ENCODE measurements at places on chromosomes 5 and 9. TPM values are rescaled to one million over a fixed set of nuclear protein-coding genes. Genes with fewer than 3 reads are reported as not detected.

- DNase-seq = no peak
Measured at GRCh38 chr9:131578021-131578420, 32.7 kb downstream of the PRRT1B start.

The STARD4 gene
- 47.4 TPM for total RNA-seq

- no peak for DNase-seq
Measured at GRCh38 chr5:107997338-107997980, 326.7 kb upstream of the EFNA5 start.

DNA sequence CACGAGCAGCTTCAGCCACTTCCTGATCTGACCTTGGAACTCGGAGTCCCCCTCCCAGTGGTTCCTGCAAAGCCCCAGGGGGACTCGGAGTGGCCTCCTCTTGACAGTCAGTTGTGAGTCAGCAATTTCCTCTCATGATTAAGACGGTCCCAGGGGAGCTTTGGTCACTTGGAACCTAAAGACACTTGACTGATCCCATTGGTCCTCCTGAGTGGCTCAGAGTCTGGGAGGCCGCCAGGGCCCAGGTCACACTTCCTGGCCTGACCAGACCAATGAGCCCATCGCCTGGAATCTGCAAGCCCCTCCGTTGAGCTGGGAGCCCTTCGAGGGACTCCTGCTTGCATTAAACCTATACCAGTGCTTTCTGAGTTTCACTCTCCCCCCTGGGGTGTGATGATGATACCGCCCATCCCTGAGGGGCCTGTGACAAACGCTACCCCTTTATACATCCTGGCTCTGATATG lies 29.1 kb downstream of the TSPAN17 start:
- no peak for DNase-seq

DNA sequence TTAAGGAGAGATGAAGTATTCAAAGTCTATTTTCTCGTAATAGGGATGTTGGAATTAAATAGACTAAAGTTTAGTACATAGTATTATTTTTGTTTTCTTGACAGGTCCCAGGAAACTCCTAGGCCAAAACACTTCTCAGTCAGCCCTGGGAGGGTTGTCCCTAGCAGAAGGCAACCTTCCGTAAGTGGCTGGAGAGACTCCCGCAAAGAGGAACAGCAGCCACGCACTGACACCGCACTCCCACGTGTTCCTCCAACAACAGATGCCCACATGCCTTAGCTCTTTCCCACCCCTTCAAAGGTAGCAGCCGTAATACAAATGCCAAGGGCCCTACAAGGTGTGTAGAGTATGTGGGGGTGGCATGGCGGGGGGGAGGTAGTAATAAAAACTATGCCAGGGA lies 28.4 kb downstream of the PCDHGC5 start:
- DNase-seq = no peak

The CKMT2 gene
- total RNA-seq = not detected

The HCN1 gene
- not detected for total RNA-seq

- DNase-seq = no peak
Measured at GRCh38 chr5:157187046-157187754, 6.6 kb downstream of the ITK start.

DNA sequence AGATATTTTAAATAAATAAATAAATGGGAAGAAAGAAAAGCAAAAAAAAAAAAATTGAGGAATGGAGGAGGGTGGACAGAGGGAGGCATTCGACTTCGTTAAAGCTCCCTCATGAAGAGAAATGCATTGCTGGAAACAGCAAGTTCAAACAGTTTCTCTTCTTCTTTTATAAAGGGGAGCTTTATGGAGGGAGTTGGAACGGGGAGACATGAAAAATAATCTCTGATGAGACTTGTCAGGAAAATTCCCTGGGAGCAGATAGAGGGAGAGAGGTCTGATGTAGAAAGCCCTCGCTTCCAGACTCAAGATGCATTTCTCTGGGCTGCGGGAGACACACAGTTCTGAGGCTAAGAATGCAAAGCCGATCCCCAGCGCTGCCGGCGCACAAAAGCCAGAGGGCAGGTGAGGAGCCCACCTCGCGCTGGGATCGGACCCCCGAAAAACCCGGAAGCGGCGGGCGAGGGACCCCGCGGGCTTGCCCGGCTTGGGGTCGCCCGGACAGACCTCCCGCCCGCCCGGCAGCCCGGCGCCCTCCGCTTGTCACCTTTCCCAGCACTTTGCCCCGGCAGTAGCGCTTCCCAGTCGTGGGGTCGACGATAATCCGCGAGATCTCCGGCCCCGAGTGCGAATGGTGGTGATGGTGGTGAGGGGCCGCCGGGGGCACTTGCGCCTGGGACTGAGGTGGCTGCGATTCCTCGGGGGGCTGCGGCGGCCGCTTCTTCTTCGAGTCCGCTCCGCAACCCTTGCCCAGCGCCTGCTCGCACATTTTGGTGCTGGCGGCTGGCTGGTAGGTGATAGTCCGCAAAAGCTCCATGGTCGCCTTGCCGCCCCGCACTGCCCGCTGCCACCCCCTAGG lies 512 bp downstream of the PLK2 start:
- DNase-seq = no peak

DNA sequence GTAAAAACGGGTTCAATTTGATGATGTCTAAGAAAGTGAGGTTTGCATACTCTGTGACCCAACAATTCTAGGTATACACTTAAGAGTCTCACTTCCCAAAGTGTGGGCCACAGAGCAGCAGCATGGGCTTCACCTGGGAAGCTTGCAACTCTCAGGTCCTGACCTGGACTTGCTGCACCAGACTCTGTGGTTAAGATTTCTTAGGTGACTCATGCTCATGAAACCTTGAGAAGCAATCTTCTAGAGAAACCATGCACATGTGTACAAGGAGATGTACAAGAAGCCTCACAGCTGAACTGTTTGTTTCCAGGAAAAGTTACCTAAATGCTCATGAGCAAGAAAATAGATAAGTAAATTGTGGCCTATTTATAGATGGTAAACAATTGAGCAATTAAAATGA lies 30.0 kb downstream of the DNAJC21 start:
- DNase-seq = peak; percentile 14

DNA sequence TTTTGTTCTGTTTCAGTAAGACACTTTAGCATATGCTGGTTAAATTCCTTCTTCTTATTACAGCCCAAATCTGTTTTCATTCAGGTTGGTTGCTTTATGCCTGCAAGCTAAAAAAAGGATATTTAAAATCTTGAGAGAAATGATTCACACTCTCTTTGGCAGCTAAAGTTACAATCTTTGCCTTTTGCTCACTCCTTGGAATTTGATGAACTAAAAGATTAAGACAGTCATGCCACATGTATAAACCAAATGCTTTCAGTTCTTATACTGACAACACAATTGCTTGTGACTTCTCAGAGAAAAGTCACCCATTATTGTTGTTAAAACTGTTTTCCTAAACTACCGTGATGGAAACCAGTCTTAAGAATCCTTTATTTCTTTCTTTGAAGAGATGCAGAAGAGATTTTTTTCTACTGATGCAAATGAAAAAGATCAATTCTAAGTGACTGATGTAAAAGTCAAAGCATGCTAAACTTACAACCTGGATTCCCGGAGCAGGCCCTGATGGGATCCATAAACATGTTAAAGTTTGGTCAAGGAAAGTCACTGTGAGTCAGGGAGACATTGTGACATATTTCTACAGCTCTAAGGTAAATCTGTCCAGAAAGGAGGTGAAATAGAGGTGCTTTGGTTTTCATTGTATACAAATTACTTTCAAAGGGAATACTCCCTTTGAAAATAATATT lies 144.2 kb upstream of the CDH10 start:
- DNase-seq = no peak

The FAT2 gene
- not detected for total RNA-seq

The SERF1A gene
- 21.5 TPM for total RNA-seq

- no peak for DNase-seq
Measured at GRCh38 chr5:81838307-81838906, 87.5 kb upstream of the SSBP2 start.

GRCh38 chr5:159912033-159912800 lies 4.1 kb upstream of the ADRA1B start:
- DNase-seq = no peak

The AGXT2 gene
- not detected for total RNA-seq

GRCh38 chr5:150338546-150338945 lies 19.0 kb upstream of the TCOF1 start:
- no peak for DNase-seq

DNA sequence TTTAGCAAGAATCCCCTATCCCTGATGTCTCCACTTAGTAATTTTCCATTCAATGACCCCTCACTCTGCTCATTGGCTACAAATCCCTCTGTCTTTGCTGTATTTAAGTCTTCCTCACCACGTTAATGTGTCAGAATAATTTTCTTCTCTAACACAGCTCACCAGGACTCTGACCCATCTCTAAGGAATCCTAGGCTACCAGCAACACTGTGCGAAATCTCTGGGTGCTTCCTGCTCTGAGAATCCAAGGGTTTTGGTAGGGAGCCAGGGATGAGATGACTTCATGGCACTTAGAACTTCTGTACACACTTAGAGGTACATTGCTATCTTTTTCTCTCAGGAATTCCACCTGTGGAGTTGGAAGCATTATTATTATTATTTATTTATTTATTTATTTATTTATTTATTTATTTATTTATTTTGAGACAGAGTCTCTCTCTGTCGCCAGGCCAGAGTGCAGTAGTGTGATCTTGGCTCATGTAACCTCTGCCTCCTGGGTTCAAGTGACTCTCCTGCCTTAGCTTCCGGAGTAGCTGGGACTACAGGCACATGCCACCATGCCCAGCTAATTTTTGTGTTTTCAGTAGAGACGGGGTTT lies 53.5 kb downstream of the FOXI1 start:
- no peak for DNase-seq

The SMIM32 gene
- not detected for total RNA-seq

GRCh38 chr5:141487131-141487530 lies 1.8 kb upstream of the PCDHGC5 start:
- DNase-seq = no peak

The PHYHD1 gene
- 1.1 TPM for total RNA-seq

The TOR4A gene
- total RNA-seq = 8.3 TPM

DNA sequence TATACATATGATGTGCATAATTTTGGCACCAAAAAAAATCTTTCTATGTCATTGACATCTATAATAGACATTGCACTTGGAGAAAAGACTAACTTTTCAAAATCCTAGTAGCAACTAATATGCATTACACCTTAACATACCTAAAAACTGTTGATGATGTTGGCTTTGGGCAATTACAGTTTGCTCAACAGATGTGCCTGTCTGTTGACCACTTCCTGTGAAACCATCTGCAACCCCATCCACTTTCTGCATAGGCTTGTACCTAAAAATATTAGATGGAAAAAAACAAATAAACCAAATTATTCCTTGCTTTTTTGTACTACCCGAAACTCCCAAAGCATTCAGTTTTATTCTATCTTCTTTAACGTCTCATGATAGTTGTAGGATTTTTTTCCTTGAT lies 248.6 kb downstream of the RFX3 start:
- DNase-seq = no peak

The PCAT7 gene
- not detected for total RNA-seq

DNA sequence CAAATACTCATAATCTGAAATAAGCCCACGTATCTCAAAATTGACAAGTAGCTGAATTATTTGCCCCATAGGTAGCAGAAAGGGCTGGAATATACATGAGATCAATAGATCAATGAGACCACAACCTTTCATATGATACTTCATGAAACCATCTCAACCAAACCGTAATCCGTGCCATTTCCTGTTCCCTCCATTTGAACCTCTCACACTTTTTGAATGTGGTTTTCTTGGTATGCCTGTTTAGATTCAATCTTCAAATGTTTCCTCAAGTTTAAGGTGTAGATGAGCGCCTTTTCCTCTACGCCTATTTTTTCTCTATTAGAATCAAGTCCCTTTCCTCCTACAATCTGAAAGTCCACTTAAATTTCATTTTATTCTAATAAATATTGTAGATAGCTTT lies 805.5 kb downstream of the EFNA5 start:
- DNase-seq = no peak

The GDA gene
- total RNA-seq = not detected

DNA sequence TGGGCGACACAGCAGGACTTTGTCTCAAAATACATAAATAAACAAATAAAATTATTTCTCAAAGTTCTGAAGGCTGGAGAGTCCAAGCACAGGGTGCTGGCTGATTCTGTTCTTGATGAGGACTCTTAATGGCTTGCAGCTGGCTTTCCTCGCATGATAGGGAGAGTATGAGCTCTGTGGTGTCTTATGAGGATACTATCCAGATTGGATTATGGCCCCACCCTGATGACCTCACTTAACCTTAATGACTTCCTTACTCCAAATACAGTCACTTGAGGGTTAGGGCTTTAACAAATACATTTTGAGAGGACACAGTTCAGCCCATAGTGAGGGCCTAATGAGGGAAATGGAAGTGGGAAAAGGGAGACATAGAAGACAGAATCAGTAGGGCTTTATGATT lies 87.7 kb downstream of the FOCAD start:
- DNase-seq = no peak

The NDUFS4 gene
- total RNA-seq = 79.9 TPM

DNA sequence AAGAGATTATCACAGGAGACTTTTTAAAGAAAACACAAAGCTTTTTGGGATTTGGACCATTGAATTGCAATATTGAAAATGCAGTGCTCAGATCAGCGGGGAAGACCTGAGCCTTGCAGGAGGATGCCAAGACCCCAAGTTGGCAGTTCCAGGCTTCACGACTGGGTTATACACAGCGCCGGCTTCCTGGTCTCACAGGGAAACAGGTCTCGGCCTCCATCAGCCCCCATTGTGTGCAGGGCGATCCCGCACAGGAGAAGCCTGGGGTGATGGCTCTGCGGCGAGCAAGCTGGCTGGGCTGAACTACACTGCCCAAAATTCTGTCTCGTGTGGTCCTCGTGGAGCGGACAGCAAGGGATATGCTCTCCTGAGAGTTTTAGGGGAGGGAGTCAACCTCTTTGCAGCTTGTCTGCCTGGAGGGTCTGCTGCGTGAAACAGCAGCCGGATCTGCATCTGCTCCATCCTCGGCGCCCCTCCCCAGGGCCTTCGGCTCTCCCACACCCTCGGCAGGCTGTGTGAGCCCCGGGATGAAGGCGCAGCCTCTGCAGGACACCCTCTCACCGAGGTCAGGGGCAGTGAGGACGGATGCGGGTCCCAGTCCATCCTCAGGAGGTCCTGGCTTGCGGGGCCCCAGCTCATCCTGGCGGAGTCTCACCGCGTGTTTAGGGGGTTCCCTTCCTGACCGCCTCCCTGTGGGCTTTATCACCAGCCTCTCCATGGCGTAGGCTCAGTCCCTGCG lies 60.6 kb downstream of the NSUN2 start:
- no peak for DNase-seq

DNA sequence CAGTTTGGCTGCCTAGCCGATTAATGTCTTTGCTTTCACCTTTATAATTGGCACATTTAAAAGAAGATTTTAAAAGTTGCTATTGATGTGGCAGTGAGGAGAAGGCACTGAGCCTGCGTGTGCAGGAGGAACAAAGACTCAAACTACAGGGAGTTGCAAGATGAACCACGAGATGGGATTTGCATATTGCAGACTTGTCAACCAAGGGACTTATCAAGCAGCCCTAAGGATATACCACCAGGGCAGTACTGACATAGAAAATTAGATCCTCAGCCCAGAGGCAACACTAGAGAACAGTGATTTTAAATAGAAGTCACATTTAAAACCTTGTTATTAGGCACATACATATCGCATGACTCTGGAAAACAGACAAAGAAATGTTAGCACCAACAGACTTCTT lies 342.6 kb downstream of the GLIS3 start:
- no peak for DNase-seq

The MTAP gene
- 71.3 TPM for total RNA-seq

The PTGDS gene
- not detected for total RNA-seq

- no peak for DNase-seq
Measured at GRCh38 chr9:123923884-123924283, 6.0 kb downstream of the DENND1A start.

The SLC34A1 gene
- total RNA-seq = 0.19 TPM

Data from activated T-cell treated with anti-CD3 and anti-CD28 coated beads, Interleukin-2, amount 50 U/mL, for 72 hours (primary cell).